ENCODE measurements at places on chromosomes 12 and 14.

- no peak for DNase-seq
These were observed 21.7 kb upstream of the GARIN2 start for GRCh38 chr14:67167420-67168109.

- no peak for DNase-seq
These were observed 55.2 kb downstream of the TGFB3 start for GRCh38 chr14:75926431-75927115.

GRCh38 chr14:27243365-27243764 lies 645.5 kb upstream of the NOVA1 start:
- no peak for DNase-seq

GRCh38 chr12:11863988-11864387 lies 206.8 kb upstream of the BCL2L14 start:
- DNase-seq, result no peak

- DNase-seq, result no peak
These were observed 45.4 kb downstream of the NIN start for GRCh38 chr14:50785457-50786063.

DNA sequence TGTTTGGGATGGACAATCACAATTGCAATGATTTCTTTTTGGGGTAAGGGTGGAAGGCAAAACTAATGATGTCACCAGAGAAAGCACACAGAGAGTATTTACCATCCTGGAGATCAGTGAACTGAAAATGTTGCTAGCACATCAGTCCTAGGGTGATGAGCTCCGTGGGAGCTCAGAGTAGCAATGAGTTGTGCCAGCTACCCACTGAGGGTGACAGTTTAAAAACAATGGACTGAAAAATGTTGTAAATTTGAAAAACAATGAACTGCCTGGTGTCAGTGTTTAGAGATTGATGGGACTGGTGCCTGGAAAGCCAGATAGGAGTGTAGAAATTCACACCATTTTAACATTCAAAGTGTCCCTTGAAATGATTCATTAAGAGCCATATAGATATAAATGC lies 198.5 kb downstream of the ATP23 start:
- no peak for DNase-seq

GRCh38 chr12:112847708-112848337 lies 56.3 kb downstream of the RPH3A start:
- DNase-seq, result no peak

DNA sequence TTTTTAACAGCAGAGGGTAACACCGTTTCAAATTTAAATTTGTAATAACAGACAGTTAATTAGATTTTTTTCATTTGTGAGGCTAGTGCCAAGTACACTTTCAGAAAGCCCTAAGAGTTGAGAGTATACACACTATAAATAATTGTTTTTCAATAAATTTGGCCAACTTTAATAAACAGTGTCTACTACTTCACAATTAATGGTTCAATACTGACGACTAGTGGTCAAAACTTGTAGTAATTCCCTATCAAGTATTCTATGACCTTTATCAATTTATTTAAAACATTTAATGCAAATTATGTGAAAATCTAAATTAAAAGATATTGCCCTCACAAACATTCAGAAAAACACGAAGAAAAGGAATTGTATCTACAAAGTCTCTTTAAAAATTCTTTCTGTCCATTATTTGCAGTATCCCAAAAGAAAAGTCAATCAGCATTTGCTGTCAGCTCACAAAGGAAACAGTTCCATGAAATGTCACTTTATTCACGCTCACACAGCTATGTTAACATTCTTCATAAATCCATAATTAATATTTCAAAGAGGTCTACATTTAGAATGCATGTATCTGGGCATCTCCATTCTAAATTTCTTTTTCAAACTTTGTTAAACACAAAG lies 91.2 kb downstream of the CEP128 start:
- no peak for DNase-seq

- DNase-seq, result no peak
These were observed 1498.5 kb upstream of the TMEM132C start for GRCh38 chr12:126768517-126768916.

DNA sequence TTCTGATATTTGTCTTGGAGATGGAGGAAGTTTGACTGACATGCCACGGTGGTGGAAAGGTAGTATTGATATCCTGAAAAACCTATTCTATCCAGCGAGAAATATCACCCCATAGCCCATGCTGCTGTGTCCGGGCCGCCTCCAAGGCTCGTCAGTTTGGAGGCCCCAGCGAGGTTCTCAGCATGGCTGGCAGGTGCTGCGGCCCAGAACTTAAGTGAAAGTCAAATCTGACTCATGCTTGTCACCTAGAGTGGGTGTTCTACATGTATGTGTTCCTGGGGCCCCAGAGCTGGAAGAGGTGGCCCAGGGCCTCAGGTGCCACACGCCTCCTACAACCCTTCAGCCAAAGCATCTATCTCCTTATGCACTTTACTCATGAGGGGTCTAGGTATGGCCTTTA lies 92.9 kb downstream of the GCH1 start:
- DNase-seq, result no peak

DNA sequence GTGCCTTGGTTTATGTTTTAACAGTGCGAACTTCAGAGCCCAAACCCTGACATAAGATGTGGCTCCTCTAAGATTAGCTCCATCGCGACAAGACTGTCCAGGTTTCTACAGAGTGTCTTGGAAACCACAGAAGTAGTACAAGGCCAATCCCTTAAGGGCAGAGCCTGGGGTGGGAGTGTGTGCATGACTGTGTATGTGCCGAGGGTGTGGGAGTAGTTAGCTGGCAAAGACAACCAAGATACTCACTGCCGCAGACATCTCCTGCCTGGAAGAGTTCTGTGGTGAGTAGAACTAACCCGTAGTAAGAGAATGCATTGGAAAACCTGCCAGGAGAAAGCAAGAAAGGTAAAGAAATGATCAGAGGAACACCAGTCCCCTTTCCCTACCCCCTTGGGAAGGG lies 54.1 kb downstream of the DAO start:
- no peak for DNase-seq

DNA sequence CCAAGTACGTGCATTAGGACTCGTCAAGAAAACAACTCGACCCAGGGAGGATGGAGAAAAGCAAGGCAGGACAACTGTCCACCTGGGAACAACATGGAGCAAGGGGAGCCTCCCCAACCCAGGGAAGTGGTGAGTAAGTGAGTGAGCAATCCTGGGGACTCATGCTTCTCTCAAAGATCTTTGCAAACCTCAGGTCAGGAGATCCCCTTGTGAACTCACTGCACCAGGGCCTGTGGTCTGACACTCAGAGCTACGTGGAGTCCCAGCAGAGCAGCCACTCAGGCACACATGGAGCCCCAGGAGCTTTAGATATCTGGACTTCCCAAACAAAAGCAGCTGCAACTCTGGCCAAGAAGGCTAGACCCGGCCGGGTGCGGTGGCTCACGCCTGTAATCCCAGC lies 12.2 kb upstream of the OR5AU1 start:
- DNase-seq, result no peak

GRCh38 chr12:49403971-49404450 lies 36.7 kb downstream of the SPATS2 start:
- no peak for DNase-seq

DNA sequence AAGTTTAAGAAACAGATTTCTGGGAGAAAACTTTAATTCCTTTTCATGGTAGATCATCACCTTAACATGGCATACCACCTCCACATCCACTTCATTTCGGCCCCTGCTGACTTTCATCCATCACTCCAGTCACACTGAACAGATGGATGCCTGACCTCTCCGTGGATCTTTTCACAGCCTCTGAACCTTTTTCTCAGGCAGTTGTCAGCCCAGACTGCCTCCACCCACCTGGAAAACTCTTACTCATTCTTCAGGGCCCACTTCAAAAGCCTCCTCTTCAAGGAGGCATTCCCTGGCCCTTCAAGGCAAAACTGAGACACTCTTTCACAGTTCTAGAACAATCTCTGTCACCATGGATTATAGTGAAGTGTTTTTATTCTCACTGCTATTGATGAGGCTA lies 52.9 kb downstream of the GXYLT1 start:
- no peak for DNase-seq

GRCh38 chr14:60643141-60643462 lies 6.2 kb downstream of the SIX1 start:
- no peak for DNase-seq

- DNase-seq, result no peak
These were observed 449.5 kb downstream of the BCAT1 start for GRCh38 chr12:24499151-24500146.

- no peak for DNase-seq
These were observed 615 bp downstream of the DDX51 start for GRCh38 chr12:132143336-132144071.

DNA sequence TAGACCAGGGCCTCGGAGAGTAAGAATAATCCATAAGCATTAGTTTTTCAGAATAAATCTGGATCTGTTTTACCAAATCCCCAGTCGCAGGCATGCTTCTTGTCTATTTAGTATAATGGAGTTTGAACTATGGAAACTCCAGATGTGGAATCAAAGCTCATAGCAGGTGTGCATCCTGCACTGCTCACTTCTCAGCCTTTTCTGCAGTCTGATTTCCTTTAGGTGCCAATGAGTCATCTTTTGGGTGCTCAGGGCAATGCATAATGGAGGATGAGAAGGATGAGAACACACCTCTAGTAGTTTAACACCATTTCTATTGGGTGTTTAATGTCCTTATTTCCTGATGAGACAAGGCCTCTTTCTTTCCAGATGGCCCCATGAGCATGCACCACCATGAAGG lies 961.2 kb downstream of the TMEM121 start:
- DNase-seq, result no peak

DNA sequence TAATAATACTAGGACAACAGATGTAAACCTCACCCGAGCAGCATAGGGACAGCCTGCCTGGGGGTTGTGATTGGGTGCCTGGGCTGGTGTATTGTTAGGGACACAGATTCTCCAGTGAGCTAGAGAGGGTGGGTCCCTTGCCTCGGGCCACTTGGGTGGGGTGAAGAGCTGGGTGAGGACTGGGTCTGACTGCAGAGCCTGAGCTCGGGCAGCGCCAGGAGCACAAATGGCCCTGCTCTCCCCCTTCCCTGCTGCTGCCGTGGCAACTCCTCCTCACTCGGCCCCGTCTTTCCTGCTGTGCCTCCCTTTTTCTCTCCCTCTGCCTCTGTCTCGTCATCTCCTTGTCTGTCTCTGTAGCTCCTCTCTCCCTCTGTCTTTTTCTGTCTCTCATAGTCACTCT lies 115.4 kb downstream of the GLT1D1 start:
- DNase-seq, result no peak

DNA sequence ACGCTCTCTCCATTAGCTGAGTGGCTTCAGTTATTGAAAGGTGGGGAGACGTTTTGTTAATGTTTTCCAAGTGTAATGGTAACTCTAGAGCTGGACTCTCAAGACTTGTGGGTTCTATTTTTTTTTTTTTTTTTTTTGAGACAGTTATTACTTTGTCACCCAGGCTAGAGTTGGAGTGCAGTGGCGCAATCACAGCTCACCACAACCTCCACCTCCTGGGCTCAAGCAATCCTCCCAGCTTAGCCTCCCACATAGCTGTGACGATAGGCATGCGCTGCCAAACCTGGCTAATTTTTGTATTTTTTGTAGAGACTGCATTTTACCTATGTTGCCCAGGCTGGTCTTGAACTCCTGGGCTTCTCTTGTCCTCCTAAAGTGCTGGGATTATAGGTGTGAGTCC lies 26.2 kb downstream of the ATF1 start:
- no peak for DNase-seq

GRCh38 chr14:74697543-74697942 lies 15.3 kb downstream of the AREL1 start:
- no peak for DNase-seq

DNA sequence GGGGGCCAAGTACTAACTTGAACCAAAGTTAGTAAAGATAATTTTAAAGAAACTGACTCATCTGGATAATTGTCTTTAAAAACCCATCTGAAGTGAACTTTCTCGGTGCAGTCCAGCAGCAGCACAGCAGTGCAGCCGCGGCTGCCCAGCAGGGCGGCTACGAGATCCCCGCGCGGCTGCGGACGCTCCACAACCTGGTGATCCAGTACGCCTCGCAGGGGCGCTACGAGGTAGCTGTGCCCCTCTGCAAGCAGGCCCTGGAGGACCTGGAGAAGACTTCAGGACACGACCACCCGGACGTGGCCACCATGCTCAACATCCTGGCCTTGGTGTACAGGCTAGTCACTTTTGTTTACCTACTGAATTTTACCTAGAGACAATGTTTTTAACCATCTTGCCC lies 33.6 kb downstream of the KLC1 start:
- no peak for DNase-seq

- peak; percentile 37 for DNase-seq
These were observed 613 bp downstream of the DUSP16 start for GRCh38 chr12:12562016-12562483.

GRCh38 chr14:76647697-76648298 lies 113.5 kb upstream of the VASH1 start:
- no peak for DNase-seq

GRCh38 chr14:21102521-21103410 lies 1.9 kb downstream of the TMEM253 start:
- no peak for DNase-seq

- no peak for DNase-seq
These were observed 47.9 kb upstream of the SOCS2 start for GRCh38 chr12:93524386-93525133.

- DNase-seq, result no peak
These were observed 10.4 kb downstream of the ACACB start for GRCh38 chr12:109126784-109127183.

DNA sequence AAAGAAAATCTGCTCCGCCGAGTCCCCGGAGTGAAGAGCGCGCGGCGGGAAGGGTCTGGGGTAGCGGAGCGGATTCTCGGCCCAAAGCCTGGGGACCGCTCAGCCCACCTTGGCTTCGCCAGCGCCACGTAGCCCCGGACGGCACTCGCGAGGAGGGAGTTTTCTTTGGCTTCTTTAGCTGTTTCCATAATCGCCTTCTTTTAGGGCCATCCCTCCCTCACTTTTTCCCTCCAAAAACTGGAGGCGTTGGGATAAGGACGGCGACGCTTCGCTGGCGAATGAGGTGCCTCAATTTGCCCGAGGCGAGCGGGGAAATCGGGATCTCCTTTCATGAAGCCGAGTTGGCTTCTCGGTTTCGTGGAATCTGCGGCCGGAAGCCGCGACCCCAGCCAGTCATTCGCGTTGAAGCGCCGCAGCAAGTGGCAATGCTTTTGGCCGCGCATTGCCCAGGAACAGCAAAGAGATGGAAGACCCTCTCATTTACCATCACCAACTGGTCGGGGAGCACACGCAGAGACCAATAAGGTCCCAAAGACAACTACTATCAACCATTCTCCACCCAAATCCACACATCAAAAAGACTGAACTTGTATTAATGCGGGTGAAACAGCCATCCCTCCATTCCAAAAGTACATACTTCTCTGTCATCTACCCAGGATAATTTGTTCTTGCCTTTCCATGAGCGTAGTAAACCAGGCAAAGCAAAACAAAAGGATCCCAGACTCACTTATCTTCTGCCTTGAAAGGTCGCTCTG lies 8.4 kb upstream of the SIX1 start:
- DNase-seq, result no peak

- no peak for DNase-seq
These were observed 1.8 kb downstream of the NOVA1 start for GRCh38 chr14:26595926-26596542.

Data from T-helper 17 cell (primary cell).